ENCODE measurements at places on chromosomes 1 and 21. TPM values are rescaled to one million over a fixed set of nuclear protein-coding genes. Genes with fewer than 3 reads are reported as not detected.

DNA sequence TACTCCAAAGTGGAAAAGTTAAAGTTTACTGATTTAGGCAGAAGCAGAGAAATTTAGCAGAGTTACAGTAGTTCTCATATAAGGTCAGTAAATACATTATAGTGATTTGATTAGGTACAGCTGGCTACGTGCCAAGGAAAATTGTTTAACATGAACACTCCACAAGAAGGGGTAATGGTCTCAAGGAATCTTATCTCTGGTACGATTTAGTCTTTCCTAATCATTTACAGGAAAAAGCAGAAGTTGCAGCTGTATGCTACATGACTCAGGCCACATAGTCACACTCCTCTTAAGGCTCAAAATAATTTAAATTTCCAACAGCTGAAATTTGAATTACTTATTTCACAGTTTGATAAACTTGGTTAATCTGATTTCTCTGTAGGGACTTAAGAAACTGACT is 36.9 kb upstream of the OR2B11 start:
- DNase-seq: no peak

GRCh38 chr1:2921970-2922686 is 99.1 kb upstream of the ACTRT2 start:
- no peak for DNase-seq

GRCh38 chr1:223175032-223175431 is 32.0 kb upstream of the TLR5 start:
- DNase-seq: no peak

- no peak for DNase-seq
These were observed 525 bp downstream of the RYR2 start for GRCh38 chr1:237042526-237042891.

- DNase-seq: no peak
These were observed 2.5 kb downstream of the ATP5PF start for GRCh38 chr21:25732091-25732760.

GRCh38 chr1:22727873-22728272 is 17.2 kb downstream of the EPHB2 start:
- DNase-seq: no peak

DNA sequence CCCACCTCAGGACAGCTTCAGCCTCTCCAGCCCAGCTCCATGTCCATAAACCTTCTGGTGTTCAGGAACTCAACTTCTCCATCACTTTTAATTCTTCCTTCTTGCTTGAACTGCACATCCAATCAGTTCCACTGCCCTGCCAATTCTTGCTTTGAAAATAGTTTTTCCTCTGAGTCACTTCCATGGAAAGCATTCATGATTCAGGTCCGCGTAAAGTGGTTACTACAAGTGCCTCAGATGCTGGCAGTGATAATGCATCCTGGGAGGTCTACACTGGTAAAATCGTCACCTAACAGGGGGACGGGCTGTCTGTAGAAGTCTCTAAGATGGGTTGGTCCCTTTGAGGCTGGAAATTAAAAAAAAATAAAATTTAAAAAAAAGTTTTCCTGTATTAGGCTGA is 25.9 kb upstream of the RCAN1 start:
- no peak for DNase-seq

GRCh38 chr1:153963850-153964331 is 554 bp upstream of the SLC39A1 start:
- DNase-seq: peak; percentile 82

- no peak for DNase-seq
These were observed 36.5 kb downstream of the CHRM3 start for GRCh38 chr1:239422818-239423217.

DNA sequence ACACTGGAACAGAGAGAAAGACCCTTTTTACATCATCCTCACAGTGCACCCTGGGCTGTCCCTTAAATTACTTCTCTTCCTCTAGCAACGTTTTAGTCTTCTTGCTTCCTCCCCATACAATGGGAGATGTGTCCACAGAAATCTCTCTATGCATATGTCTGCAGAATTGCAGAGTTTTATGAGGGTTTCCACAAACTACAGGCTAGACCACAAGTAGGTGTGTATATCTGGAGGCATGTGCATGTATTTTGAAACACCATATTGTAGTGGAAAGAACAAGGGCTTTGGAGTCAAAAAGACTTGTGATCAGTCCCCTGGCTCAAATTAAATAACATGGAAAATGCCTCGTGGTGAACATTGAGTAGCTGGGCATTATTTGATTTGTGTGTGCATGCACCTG is 121.3 kb upstream of the IPO9 start:
- DNase-seq: no peak

GRCh38 chr1:181341026-181341632 is 142.2 kb upstream of the CACNA1E start:
- DNase-seq: no peak

GRCh38 chr21:37987668-37988067 is 71.4 kb upstream of the KCNJ6 start:
- no peak for DNase-seq

GRCh38 chr1:99600782-99601181 is 45.1 kb upstream of the PALMD start:
- DNase-seq: no peak

GRCh38 chr1:61640531-61641530 is 84.1 kb downstream of the TM2D1 start:
- no peak for DNase-seq

GRCh38 chr1:229784834-229785233 is 158.8 kb downstream of the URB2 start:
- DNase-seq: no peak

DNA sequence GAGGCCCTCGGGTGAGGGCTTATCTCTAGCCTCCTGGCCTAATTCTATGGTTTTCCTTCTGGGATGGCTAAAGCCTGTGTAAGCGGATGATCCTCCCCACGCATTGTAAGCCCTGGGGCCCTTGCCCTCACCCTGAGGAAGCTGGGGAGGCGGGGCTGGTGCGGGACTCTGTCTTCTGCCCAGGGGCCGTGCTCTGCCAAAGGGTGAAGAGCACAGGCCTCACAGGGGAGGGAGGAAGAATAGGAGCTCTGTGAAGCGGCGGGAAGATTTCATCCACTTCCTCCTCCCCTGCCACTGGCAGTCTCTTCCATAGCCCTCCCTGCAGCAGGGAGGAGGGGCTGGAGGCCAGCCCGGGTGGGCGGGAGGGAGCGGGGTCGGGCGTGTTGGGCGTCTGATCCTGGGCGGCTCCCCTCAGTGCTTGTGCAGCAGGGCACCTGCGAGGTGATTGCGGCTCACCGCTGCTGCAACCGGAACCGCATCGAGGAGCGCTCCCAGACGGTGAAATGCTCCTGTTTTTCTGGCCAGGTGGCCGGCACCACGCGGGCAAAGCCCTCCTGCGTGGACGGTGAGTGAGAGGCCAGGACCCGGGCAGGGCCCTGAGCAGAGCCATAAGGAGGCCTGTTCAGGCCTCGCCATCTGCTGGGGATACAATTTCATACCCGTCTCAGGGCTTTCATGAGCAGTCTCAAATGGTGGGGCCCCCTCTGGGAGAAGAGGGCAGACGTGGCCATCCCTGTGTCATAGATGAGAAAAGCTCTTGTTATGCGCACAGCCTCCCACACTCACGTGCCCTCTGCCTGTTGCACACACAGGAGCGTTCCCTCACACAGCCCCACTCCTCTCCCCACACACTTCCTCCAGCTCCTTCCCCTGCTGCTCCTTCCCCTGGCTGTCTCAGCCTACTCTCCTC is 7.7 kb upstream of the PPM1J start:
- DNase-seq: peak; percentile 76

GRCh38 chr21:14120091-14120734 is 90.5 kb downstream of the LIPI start:
- DNase-seq: no peak

- DNase-seq: no peak
These were observed 10.2 kb upstream of the SUSD4 start for GRCh38 chr1:223374064-223374610.

- peak; percentile 70 for DNase-seq
These were observed at the start of gene MACF1 for GRCh38 chr1:39204441-39205081. MACF1 (plus strand) TSS chr1:39204695; CDS start chr1:39205023, 328 bp downstream.

GRCh38 chr1:212611000-212611948 is 2.7 kb downstream of the ATF3 start:
- DNase-seq: no peak

DNA sequence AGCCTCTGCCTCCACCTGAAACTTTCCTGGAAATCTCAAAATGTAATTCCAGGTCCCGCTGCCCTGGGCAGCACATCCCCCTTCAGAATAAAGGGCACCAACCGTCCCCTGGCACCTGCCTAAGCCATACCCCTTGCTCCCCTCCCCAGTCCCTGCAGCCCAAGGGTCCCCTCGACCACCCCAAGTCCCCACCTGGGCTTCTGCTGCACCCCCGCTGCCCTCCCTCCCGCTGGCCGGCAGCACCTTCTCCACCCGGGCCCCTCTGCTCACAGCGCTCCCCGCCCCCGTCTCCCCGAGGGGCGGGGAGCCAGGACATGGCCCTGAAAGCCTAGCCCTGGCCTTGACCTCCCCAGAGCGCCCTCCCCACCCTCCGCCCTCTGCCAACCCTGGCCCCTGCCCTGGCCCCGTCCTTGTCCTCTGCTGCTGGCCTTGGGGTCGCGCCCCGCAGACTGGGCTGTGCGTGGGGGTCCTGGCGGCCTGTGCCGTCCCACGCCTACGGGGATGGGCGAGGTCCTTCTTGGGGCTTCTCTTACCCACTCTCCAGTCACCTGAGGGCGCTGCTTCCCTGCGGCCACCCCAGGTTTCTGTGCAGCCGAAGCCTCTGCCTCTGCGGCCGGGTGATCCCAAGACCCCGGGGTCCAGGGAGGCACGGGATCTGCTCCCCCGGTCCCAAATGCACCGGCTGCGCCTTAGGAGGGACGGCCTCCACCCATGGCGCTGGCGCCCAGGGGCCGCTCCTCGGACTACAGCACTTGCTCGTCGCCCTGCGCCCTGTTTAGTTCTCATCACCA is 41.7 kb downstream of the WDR4 start:
- DNase-seq: peak; percentile 59

- DNase-seq: no peak
These were observed 2.4 kb upstream of the CCT8 start for GRCh38 chr21:29075706-29076466.

GRCh38 chr1:9892563-9893528 is 17.2 kb downstream of the CTNNBIP1 start:
- DNase-seq: no peak

GRCh38 chr1:69700770-69701169 is 133.0 kb downstream of the LRRC7 start:
- DNase-seq: no peak

DNA sequence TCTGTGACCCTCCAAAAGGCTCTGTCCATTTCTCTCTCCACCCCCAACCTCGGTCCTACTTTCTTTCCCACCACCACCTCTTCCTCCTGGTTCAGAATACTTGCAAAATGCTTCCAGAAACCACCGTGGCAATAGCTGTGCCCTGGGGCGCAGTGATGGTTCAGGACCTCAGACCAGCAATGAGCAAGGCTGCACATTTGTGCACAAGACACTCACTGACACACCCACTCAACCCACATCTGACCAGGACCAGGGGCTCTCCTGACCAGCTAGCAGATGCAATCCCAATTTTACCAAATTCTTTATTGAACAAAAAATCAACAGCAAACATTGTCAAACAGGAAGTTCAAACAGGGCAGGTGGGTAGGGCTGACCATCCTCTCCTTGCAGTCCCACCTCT is 25.7 kb downstream of the SPOCD1 start:
- no peak for DNase-seq

GRCh38 chr1:26154750-26155149 is 4.1 kb upstream of the FAM110D start:
- DNase-seq: no peak

- DNase-seq: no peak
These were observed 7.2 kb upstream of the ADAMTS1 start for GRCh38 chr21:26852423-26852822.

DNA sequence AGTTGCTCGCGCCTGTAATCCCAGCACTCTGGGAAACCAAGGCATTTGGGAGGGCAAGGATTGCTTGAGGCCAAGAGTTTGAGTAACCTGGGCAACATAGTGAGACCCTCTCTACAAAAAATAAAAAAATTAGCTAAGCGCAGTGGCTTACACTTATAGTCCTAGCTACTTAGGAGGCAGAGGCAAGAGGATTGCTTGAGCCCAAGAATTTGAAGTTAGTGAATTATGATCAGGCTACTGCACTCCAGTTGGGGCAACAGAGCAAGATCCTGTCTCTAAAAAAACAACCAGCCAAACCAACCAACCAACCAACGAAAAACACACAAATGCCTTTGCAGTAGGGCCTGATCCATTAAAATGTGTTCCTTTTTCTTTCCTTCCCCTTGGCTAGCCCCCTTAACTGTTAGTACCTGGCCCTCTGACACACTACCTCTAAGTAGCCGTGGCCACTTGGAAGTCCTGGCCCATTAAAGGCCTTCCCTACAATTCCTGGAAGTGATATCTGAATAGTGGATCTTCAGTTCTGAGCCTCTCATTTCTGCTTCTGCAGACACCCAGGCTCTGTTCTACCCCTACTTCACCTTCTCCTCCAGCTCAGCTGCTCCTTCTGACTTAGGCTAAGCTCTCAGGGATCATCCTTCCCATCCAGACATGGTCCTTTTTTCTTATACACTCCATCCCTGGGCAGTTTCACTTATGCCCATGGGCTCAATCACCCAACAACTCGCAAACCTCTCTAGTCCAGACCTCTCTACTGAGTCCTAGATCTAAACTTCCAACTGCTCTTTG is 3.5 kb upstream of the OSCP1 start:
- DNase-seq: no peak

GRCh38 chr1:99818063-99818699 is 32.0 kb upstream of the AGL start:
- no peak for DNase-seq

- DNase-seq: no peak
These were observed 26.4 kb downstream of the LRRC53 start for GRCh38 chr1:74486036-74486435.

Gene SNRNP40
- total RNA-seq: 70.3 TPM

Gene SH3BGRL3
- total RNA-seq: 53.5 TPM

Gene RRAGC
- 18.7 TPM for total RNA-seq

Gene LCE1E
- total RNA-seq: 45.0 TPM

Gene TCHH
- total RNA-seq: 18.6 TPM

Gene IKBKE
- 27.0 TPM for total RNA-seq

Gene GJA4
- total RNA-seq: 10.7 TPM

Gene RPTN
- 10.8 TPM for total RNA-seq

Gene PDIK1L
- total RNA-seq: 9.9 TPM

Gene TFF1
- total RNA-seq: not detected

Gene RSPO1
- total RNA-seq: 2.1 TPM

Gene KRTAP11-1
- total RNA-seq: 36.0 TPM

Gene LENEP
- total RNA-seq: not detected

Gene ADAMTS5
- 4.0 TPM for total RNA-seq

Gene PLCH2
- 83.3 TPM for total RNA-seq

Gene CDC7
- total RNA-seq: 2.5 TPM

All from suprapubic skin (tissue), 4 donors.